ENCODE measurements at places on chromosomes 1 and 21.

GRCh38 chr1:221085701-221086375, 206.6 kb downstream of the HLX start:
- no peak for DNase-seq

- no peak for DNase-seq
Observed at GRCh38 chr1:87435484-87435883, 106.8 kb downstream of the LMO4 start.

GRCh38 chr1:200242110-200243041, 167.5 kb downstream of the ZNF281 start:
- peak; percentile 75 for DNase-seq

GRCh38 chr1:84006591-84006990, 7.7 kb upstream of the TTLL7 start:
- DNase-seq: no peak

GRCh38 chr1:225999912-226000337, 782 bp upstream of the SDE2 start:
- DNase-seq: no peak

DNA sequence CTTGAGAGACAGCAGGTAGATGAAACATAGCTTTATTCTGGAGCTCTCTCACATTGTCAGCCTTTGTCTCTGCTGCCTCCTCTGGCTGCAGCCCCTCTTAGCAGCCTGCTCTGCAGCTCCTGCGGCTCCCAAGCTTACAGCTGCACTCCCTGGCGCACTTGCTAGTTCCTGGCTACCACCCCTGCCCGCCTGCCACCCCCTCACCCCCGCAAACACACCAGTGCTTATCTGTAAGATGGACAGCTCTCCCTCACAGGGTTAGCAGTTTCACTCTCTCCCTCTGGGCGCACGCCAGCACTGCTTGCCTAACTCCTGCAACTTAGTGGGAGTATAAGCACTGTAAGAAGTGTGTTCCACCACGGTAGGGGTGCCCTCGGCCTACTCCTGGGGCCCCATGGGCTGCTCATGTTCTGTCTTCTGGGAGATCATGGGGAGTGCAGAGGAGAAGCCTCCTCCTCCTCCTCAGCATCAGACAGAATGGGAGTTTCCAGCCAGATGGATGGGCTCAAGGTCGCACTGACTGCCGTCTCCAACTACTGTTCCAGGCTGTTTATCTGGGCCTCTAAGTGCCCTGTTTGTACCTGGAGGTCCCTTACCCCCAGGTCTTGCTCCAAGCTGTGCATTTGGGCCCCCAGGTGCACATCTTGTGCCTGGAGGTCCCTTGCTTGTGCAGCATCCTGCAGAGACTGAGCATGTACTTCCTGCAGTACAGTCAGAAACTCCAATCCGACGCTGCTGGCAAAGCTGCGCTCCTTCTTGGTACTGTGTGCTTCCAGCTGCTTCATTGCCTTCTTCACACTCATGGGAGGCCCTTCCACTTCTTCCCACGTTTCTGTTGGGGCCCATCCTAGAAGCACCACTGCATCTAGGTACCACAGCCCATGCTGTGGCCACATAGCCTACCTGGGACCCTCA, 1388.1 kb downstream of the AMY1C start:
- peak; percentile 32 for DNase-seq

- no peak for DNase-seq
Observed at GRCh38 chr21:21007606-21008005, 9.4 kb downstream of the NCAM2 start.

DNA sequence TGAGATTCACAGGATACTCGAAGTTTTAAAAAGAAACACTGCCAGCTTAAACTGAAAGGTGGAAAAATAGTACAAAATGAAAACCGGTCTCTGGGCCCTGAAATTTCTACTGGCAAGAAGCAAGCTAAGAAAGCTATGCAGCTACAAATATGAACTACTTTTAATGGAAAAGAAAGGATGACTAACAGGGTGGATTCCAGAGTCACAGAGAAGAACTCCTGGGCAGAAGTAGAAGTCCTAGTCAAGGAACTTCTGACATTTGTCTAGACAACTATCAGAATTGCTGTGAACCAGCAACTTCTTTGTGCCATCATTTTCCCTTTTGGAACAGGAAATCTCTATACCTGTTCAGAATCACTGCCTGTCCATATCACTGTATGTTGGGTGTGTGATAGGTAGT, 38.1 kb downstream of the CD160 start:
- DNase-seq: no peak

- DNase-seq: peak; percentile 86
Observed at GRCh38 chr1:27300341-27301051, 21.5 kb upstream of the TMEM222 start.

GRCh38 chr1:238558746-238559145, 668.0 kb upstream of the ZP4 start:
- no peak for DNase-seq
